ENCODE measurements at places on chromosomes 7 and 10.
A peak's percentile ranks its signal among the peaks of the same experiment; 100 is the strongest.

DNA sequence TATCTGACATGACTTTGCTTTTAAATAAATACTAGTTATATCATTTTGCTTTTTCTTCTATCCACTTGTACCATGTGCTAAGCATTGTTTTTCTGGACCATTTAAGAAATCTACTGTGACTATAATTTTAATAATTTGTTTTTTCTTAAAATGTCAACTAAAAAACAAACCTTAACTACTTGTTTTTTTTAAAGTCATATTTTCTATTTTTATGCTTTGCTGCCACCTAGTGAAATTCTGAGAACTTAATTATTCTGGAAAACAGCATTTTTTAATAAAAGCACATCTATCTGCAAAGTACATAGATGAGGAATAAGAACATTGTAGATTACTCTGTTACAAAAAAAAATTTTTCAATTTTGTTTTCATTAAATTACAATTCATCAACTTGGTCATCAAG is 47.4 kb downstream of the ORC5 start:
- no peak for DNase-seq

DNA sequence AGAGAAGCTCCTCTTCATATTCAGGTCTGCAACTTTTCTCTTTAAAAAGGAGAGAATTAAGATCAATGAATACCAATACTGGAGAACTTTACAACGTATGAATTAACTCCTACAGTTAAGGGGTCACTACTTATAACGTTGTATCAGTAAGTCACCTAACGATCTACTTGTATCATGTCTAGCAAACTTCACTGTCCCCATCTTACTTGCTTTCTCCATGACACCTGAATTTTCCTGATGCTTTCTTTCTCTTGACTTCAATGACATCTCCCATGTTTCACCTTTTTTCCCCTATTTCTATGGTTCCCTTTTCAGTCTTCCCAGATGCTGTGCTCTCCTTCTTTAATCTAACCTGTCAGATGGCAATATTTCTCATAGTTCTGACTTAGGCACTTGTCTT is 19.6 kb downstream of the NAMPT start:
- no peak for DNase-seq

DNA sequence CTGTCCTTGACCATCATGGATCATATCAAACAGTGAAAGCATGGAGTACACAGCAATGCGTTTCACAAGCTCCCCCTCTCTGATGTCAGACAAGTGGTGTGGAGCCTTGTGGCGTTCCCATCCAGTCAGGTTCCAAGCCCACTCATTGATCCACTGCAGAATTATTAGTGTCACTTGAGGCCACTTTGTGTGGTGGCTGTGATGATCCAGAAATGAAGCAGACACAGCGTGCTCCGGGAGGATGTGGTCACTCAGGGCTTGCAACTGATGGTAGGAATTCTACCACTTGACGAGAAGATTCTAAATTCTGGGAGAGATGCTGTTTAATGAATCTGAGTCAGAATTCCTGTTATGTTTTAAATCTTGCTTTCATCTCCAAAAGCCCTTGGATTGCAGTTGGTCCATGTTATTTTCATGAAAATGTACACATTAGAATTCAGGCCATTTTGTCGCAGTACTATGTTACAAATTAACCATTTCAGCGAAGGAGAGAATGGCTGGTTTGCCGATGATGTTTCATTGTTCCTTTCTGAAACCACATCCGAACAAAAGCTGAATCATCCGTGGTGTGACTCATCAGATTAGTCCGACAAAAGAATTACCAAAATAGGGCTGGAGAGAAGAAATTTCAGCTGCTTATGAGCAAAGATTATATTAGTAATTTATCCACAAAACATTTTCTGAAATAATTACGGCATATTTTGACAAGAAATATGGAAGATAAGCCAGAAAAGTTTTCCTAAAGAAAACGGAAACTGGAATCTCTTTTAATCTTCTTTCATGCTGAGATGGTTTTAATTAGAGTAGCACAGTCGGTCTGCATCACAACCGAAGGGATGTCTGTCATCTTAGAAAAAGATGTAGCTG is 48.1 kb downstream of the INSYN2A start:
- no peak for DNase-seq

GRCh38 chr10:30454744-30455510 is 20.9 kb downstream of the MAP3K8 start:
- no peak for DNase-seq

DNA sequence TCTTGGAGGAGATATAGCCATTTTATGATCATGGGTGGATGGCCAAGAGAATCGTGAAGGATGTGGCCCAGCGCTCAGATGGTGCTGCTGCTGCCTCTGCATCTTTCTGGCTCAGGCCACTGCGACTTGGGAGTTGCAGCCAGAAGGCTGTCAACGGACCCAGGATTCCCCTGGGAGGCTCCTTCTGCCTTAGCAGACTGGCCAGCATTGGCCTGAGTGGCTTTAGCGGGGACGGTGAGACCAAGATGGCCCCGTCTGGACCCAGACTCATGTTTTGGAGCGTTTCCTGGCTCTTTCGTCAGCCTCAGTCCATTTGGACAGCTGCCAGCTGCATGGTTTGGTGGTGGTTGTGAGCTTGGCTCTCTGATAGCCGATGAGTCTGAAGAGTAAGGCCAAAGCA is 97.2 kb downstream of the GALNT17 start:
- peak; percentile 10 for DNase-seq

- no peak for DNase-seq
Measured at GRCh38 chr7:44889086-44889781, 3.9 kb upstream of the PURB start.

- peak; percentile 59 for DNase-seq
Measured at GRCh38 chr7:1059200-1060091, 15.1 kb downstream of the GPR146 start.

- no peak for DNase-seq
Measured at GRCh38 chr7:115070311-115070710, 148.4 kb downstream of the MDFIC start.

GRCh38 chr7:118186501-118186900 is 2.5 kb downstream of the LSM8 start:
- DNase-seq: no peak

GRCh38 chr7:39838326-39838725 is 111.7 kb upstream of the CDK13 start:
- no peak for DNase-seq

DNA sequence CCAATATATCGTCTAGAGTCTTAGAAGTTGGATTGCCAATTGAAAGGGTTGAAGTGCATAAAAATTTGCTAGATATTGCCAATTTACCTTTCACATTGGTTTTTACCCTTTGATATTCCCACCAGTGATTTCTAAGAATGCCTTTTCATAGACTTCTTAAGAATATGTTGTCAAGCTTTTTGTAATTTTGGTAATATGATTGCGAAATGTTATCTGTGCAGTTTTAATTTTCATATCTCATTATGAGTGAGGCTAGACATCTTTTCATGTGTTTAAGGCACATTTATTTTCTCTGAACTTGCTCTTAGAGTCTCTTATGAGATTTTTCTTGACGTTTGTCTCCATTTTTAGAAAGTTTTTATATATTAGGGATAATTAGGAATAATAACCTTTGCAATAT is 567.2 kb downstream of the CCSER2 start:
- no peak for DNase-seq

- DNase-seq: no peak
Measured at GRCh38 chr7:93890041-93890463, 501 bp downstream of the TFPI2 start.

DNA sequence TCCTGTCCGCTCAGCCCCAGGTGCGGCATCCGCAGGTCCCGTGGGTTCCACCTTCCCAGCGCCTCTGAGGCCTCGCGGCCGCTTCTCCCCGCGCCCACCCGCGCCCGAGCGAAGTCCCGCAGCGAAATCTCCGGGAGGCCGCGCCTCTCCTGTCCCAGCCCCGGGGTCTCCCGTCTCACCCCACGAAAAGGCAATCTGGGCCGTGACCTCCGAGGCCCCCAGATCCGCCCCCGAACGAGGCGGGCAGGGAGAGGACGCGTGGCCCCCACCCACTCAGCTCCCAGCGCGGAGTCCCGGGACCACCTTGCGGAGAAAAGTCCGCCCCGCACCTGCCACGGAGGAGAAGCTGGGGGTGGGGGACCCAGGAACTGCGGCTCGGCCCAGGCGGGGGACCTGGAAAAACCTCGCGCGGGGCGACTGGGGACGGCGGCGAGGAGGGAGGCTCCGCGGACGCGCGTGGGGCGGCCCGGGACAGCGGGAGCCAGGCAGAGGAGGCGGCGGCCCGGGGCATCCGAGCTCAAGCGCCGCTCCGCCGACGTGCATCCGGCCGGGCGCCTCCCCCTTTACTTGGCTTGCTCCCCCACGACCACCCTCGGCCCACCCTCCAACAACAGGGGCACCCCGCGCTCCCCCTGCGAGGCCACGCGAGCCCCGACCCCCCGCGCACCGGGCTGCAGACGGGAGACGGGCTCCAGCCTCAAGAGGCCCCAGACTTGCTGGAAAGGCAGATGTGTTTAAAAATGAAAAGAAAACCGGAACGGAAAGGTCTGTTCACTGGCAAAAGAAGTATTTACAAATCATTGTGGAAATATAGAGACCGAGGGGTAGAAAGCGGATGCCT is 33.0 kb upstream of the RNF32 start:
- DNase-seq: no peak

GRCh38 chr10:70590655-70591416 is 11.7 kb downstream of the PRF1 start:
- no peak for DNase-seq

DNA sequence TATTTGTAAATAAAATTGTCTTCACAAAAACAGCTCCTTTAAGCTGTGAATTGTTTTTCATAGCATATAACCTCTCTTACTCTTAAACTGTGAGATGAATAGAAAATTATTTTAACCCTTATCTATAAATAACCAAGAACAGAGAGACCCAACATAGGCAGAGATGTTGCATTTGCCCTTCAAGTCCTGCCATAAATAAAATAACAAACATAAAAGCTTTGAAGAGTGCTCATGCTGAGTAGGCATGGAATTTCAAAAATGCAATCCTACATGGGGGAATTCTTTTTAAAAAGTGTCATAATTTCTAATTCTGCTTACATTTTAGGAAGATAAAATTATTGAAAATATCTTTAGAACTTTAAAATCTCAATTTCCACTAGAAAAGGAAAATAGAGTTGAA is 124.1 kb upstream of the FERD3L start:
- DNase-seq: no peak

- DNase-seq: no peak
Measured at GRCh38 chr7:74479961-74480829, 26.5 kb downstream of the GTF2IRD1 start.

- DNase-seq: no peak
Measured at GRCh38 chr10:3699916-3700315, 85.1 kb downstream of the KLF6 start.

DNA sequence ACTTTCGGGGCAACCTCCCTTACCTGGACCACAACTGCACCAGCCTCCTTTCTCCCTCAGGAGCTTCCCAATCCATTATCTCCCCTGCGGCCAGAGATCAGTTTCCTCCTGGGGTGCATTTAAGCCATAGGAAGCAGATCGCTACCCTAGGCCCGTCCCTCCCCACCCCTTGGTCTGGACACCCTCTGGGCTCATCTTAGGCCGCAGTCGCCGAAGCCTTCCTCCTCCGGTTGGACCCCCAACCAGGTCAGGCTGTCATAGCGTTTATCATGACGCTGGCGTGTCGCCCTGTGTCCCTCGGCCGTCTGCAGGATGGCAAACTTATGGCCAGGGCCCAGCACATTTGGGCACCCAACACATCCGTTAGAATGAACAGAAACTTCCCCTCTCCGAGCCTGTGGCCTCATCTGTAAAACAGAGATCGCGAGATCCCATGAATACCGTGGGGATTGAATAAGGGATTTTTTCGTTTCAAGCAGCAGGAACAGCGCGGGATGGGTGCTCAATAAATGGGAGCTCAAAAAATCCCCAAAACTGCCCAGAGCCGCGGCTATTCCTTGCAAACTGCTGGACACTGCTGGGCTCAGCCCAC is 669 bp upstream of the AP5Z1 start:
- no peak for DNase-seq

- no peak for DNase-seq
Measured at GRCh38 chr7:142153400-142153799, 41.9 kb downstream of the MGAM2 start.

- no peak for DNase-seq
Measured at GRCh38 chr7:27192546-27193334, 7.2 kb downstream of the HOXA13 start.

DNA sequence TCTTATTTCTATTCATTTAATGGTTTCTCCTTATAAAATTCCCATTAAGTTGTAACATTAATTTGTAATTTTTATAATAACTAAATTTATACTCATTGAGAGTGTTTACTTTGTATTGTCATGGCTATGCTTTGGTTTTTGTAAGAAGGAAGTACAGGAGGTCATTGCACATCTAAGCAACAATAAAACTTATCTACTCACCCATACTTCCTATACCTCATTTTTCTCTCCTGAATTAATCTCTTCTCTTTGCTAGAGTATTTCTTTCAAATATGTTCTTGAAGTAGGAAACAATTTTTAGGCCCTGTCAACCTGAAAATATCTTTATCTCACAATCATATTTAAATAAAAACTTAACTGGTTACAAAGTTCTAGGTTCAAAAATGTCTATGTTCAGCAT is 95.4 kb upstream of the WDR11 start:
- DNase-seq: no peak

DNA sequence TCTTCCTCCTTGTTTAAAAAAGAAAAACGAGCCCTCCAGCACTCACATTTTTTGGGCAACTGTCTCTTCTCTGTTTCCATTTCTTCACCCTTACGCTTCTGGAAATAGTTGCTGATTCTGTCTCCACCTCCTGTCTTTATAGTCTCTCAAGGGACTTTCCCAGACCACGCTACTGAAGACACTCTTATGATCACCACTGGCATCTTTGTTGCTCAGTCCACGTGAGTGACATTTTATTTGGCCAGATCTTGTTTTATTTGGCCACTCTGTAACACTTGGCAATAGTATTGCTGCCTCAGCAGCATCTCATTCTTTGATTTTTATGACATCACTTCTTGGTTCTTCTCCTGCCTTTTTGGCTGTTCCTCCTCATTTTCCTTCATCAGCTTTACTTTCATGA is 21.6 kb upstream of the NME8 start:
- DNase-seq: no peak

GRCh38 chr7:154795437-154795836 is 207.5 kb downstream of the PAXIP1 start:
- DNase-seq: peak; percentile 36

DNA sequence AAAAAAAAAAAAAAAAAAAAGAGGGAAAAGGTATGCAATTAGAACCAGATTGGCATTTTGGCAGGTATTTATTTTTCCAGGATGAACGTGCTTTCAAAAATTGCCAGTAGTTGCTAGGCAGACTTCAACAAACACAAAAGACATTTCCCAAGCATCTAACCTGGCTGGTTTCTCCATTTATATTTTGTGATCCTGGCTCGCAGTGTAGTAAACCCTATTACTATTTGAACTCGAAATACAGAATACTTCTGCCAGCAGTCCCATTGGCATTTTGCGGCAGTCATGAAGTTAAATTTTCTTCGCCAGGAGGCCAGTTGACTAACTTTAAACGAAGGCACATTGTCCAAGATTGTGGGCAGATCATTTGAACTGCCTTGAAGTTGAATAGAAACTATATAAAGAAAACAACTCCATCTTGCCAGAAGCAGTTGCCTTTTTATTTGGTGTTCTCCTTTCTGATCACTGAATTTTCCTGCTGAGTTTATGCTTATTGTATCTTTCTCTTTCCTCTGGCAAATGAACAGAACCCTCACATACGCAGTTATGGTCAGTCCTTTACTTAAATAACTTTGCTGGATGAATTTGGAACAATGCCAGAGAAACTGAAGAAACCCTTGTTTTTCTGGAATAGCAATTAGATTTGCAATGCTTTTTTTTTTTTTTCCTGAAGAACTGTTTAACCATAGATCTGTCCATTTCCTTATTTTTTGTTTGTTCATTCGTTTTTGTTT is 132.9 kb downstream of the BICC1 start:
- DNase-seq: no peak

GRCh38 chr7:32658467-32658869 is 163.2 kb downstream of the AVL9 start:
- no peak for DNase-seq

GRCh38 chr10:29689001-29689400 is 54.2 kb upstream of the SVIL start:
- no peak for DNase-seq
